Stimulated activated naive CD8-positive, alpha-beta T cell treated with anti-CD3 and anti-CD28 coated beads, Interleukin-15, amount 100 ng/mL, for 72 hours (primary cell): ENCODE measurements at places on chromosomes 4 and X.

DNA sequence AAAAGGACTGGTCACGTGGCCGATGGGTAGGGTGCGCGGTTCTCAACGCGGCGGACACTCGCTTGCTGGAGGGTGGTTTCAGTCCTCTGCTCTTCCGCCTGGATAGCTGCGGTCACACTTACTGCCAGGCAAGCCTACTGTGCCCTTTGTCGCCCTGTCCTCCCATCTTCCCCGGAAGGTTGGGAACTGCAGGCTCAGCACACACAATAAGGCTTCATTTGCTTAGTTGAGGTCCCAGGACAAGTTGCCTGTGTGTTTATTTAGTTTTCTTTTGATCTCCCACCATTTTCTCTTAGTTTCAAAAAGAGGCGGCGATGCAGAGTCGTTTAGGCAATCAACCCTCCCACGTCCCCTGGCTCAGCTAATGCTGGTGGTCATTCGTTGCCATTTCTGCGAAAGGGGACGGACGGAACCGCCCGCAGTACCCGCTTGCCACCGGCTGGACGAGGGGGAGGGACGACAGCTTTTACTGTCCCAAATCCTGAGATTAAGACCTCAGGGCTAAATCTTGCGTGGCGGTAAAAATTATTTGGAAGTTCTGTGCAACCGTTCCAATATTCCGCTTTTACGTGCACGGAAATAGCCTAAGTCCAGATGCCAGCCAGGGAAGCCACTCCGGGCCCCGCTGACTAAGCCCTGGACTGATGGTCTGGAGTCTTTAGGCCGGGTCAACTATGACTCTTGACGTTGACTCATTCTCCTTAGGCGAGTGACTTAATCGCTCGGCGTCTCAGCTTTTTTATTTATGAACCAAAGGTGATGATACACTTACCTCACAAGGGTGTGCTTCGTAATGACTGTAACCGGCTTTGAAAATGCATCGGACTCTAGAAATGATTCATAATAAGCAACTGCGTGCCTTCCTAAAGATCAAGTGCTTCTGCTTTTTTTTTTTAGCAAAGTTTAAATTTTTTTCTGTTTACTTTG is 671 bp upstream of the EIF4E start:
- peak; percentile 79 for DNase-seq

GRCh38 chrX:38293741-38294140 is 33.6 kb downstream of the RPGR start:
- DNase-seq = no peak

DNA sequence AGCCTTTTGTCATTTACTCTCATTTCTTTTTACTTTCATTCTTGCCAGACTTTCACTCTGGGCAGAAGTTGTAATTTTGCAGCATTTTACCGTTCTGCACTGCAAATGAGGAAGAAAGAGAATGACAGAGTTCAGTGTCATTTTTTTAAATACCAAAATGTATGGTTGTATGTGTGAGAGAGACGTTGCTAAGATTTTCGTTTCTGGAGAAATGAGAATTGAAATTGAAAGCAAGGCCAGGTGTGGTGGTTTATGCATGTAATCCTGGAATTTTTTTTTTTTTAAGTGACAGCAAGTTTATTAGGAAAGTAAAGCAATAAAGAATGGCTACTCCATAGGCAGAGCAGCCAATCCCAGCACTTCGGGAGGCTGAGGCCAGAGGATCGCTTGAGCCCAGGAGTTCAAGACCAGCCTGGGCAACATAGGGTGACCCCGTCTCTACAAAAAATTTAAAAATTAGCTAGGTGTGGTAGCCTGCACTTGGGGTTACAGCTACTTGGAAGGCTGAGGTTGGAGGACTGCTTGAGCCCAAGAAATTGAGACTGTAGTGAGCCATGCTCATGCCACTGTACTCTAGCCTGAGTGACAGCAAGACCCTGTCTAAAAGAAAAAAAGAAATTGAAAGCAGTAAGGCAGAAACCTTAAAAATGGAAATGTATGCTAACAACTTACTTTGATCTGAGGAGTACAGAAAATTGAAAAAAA is 12.9 kb downstream of the DCK start:
- no peak for DNase-seq

DNA sequence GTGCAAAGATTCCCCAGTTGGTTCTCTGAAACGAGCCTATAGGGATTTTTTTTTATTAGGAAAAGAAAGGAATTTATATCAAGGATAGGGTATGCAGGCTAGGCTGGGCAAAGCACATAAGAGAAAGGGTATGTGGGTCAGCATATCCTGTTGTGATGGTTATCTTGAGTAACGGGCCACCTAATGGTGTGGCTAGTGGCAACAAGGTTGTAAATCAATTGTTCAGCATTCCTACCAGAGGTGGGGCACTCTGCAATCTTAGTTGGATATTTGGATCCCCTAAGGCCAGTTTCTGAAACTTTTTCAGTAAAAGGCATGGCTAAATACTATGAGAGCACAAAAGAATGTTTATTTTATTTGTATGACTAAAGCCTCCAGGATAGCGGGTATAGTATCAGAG is 42.7 kb downstream of the DCAF12L1 start:
- no peak for DNase-seq

GRCh38 chr4:184994623-184995010 is 23.7 kb upstream of the HELT start:
- DNase-seq = no peak

GRCh38 chrX:54494989-54495813 is 833 bp downstream of the FGD1 start:
- DNase-seq = no peak

- DNase-seq = no peak
Measured at GRCh38 chr4:41285202-41285863, 28.6 kb downstream of the UCHL1 start.

GRCh38 chrX:12118134-12118533 is 20.1 kb upstream of the FRMPD4 start:
- no peak for DNase-seq

DNA sequence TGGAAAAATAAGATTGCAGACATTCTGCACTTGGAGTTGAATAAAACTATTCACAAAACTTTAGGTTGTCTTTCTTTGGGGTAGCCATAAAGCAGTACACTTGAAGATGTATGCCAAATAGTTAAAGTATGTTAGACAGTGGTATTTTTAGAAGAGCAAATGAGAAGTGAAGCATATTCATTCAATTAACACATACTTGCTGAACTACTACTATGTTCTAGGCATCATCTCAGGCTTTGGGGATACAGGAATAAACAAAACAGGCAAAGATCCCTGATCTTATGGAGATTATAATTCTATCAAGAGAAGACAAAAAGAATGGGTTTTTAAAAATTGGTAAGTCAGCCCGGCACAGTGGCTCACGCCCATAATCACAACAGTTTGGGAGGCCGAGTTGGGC is 29.0 kb downstream of the RBMX start:
- DNase-seq = no peak

DNA sequence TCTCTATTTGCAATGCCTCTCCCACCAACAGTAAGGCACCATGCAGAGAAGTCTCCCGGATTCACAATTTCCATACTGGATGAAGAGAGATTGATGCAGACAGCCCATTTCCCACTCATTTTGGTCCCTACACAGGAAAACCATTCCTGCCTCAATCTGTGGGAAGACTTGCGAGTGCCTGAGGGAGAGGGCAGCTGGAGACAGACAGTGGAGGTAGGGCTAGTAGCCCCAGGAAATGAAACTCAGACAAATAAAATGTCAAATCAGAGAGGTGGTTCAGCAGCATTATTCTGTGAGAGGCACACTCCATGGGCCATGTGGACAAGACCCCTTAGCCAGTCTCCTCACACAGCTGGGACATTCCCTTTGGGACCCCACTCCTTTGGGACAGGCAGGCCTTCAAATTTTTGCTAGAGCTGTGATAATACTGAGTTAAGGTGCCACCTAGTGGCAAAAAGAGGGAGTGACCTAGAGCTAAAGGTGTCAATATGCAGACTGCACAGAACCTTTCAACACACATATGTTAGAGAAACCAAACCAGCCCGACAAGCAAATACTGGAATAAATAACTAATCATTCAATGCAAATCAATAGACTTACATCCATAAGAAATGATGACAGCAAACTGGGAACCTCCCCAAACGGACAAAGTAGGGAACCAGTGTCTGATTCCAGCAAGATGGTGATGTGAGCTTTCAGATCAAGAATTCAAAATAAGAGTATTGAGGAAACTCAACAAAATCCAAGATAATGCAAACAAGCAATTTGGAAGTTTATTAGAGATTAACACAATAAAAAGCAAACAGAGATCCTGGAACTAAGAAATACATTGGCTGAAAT is 1865.3 kb upstream of the AGA start:
- DNase-seq = peak; percentile 16

GRCh38 chrX:1661048-1661921 is 46.4 kb downstream of the ASMT start:
- peak; percentile 93 for DNase-seq

GRCh38 chrX:107713543-107714205 is 61.9 kb downstream of the TSC22D3 start:
- DNase-seq = no peak

DNA sequence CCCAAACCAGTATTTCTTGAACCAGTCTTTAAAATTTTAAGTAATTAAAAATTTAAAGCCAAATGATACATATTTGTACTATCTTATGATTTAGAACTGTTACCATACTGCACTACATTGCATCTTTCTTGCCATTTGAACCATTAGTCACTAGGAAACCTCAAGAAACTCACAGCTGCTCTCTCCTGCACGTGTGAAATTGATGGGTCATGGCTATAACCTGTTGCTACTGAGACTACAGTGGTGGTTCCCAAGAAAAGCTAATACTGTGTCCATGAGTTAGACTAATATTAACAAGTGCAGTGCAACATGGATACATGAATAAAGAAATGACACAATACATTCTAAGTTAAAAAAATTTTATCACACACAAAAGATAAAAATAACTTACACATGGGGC is 88.4 kb downstream of the PDE5A start:
- no peak for DNase-seq

DNA sequence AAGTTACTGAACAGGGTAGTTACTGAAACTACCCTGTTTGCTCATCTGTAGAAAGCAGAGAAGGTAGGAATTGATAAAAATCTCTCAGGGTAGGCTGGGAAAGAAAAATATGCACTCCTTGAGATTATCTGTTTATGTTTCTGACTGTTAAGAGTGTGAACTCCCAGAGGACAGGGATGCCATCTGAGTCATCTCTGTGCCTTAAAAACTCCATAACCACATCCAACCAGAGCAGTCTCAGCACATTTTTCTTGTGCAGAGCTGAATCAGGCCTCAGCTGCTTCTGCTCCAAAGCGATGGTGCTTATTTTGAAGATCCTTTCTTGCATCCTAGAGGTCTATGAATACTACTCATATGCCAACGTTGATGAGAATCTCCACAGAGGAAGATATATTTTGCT is 9.9 kb downstream of the CENPVL3 start:
- DNase-seq = no peak

DNA sequence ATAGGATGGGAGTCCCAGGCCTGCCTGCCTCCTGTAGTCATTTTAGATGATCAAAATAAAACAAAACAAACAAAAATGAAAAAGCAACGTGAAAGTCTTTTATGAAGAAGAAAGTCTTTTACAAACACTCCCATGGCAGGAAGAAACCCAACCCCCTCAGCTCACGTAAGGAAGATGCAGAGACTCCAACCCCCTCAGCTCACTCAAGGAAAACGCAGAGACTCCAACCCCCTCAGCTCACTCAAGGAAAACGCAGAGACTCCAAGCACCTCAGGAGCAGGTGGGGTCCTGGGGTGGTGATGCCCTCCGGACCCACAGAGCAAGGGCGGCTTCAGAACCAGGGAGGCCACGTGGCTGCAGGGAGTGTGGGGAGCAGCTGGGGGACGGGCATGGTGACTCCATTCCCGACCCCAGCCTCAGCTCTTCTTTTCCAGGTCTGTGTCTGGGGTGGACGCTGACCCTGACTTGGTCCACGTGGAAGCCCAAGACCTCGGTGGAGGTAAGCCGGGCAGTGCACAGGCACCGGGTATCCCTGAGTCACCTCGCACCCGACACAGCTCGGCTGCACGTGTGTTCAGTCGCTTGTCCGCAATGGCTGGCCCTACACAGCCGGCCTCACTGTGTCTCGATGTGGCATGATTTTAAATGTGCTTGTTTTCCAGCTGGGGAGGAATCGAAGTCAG is 226.5 kb upstream of the PSAPL1 start:
- DNase-seq = no peak

DNA sequence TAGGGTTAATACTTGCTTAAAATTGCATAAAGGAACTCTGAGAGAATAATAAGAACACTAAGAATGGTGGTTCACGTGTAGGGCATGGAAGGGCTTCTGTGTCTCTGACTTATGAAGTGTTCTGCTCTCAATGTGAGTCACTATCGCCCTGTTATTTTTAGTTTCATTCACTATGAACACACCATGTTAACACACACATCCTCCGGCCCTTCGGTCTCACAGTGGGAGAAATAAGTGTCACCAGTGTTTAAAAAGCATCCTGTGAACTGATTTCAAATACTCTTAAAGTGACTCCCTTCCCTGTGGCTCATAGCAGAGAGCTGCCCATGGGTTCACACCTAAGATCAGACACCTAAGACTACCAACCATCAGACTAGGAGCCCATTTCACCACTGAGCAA is 33.8 kb upstream of the FGFBP2 start:
- DNase-seq = no peak

GRCh38 chr4:79294064-79294463 is 31.8 kb downstream of the NAA11 start:
- no peak for DNase-seq

DNA sequence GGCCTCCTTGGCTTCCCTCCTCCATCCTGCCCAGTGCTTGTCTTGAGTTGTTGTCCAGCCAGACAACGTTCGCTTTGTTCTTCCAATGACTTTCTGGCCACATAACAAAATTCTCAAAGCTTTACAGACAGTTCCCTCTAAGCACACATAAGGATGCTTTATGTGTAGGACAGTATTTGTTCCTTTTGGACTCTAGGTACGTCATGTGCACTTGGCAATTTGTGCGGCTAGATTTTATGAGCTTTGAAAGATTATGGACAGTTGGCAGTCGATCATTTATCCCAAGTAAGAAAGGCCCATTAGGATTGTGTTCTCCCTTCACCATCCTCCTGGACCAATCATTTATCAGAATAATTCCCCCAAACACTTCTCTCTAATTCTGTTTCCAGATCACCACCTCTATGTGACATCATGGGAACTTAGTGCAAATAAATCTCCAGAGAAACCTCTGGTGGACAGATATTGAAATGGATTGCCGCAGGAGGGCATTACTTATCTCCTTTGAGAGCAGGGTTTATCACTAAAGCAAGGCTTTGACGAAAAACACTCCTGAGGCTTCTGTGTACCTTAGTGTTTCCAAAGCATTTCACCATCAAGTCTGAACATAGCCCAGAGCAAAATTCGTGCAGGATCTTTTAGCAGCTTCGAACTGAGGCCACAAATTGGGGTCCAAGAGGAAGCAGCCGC is 77.4 kb upstream of the BMPR1B start:
- DNase-seq = no peak

DNA sequence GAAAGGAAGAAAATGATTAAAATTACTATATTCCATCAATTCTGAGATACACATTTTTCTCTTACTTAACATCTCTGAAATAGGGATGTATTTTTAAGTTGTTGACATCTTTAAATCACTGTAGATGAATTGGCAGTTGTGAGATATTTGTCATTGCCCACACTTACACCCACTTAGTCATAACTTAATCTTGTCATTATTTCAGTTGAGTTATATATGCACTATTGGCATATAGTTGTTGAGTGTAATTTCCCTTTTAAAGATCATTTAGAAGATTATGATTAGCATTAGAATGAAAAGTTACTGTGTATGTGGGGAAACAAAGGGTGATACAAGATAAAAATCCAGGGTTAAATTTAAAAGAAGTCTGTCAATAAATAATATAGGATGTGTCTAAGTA is 2.2 kb downstream of the AIMP1 start:
- DNase-seq = no peak
